ENCODE measurements at places on chromosomes 4 and X.

GRCh38 chrX:134146493-134146892, 90.5 kb upstream of the CCDC160 start:
- H3K4me3 ChIP-seq, result no peak overlapping the region
- peaks cover 6% of the 10 kb centered on the region for H3K27me3 ChIP-seq
- H3K36me3 ChIP-seq, result no peaks in the 10 kb centered on the region
- DNase-seq, result no peak

- no peaks in the 10 kb centered on the region for H3K36me3 ChIP-seq
- H3K27ac ChIP-seq, result peak overlapping the region; percentile 52
- peaks cover 4% of the 10 kb centered on the region for H3K4me1 ChIP-seq
- DNase-seq, result no peak
Measured at GRCh38 chrX:68684291-68684918, 36.9 kb downstream of the STARD8 start.

DNA sequence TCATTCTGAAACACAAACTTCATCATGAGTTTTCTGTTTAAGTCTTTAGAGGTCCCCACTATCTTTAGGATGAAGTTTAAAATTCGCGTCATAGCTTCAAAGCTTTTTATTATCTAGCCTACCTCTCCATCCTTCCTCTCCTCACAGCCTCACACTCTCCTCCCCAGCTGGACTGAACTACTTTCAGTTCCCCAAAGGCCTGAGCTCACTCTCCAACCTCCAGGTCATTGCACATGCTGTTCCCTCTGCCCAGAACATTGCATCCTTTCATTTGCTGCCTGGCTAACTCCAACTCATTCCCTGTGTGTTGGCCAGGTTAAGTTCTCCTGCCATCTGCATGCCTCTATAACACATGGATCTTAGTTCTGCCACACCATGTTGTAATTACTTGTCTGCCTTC, 2.9 kb upstream of the OTUD5 start:
- H3K27me3 ChIP-seq, result no peaks in the 10 kb centered on the region
- H3K36me3 ChIP-seq, result peaks cover 12% of the 10 kb centered on the region
- H3K4me3 ChIP-seq, result no peak overlapping the region
- H3K27ac ChIP-seq, result no peak overlapping the region
- H3K4me1 ChIP-seq, result peaks cover 13% of the 10 kb centered on the region
- no peak for DNase-seq

- peaks cover 8% of the 10 kb centered on the region for H3K36me3 ChIP-seq
- no peaks in the 10 kb centered on the region for H3K27me3 ChIP-seq
- H3K4me3 ChIP-seq, result no peak overlapping the region
- H3K4me1 ChIP-seq, result no peaks in the 10 kb centered on the region
- DNase-seq, result no peak
Measured at GRCh38 chr4:183241322-183241640, 78.8 kb downstream of the CLDN22 start.

DNA sequence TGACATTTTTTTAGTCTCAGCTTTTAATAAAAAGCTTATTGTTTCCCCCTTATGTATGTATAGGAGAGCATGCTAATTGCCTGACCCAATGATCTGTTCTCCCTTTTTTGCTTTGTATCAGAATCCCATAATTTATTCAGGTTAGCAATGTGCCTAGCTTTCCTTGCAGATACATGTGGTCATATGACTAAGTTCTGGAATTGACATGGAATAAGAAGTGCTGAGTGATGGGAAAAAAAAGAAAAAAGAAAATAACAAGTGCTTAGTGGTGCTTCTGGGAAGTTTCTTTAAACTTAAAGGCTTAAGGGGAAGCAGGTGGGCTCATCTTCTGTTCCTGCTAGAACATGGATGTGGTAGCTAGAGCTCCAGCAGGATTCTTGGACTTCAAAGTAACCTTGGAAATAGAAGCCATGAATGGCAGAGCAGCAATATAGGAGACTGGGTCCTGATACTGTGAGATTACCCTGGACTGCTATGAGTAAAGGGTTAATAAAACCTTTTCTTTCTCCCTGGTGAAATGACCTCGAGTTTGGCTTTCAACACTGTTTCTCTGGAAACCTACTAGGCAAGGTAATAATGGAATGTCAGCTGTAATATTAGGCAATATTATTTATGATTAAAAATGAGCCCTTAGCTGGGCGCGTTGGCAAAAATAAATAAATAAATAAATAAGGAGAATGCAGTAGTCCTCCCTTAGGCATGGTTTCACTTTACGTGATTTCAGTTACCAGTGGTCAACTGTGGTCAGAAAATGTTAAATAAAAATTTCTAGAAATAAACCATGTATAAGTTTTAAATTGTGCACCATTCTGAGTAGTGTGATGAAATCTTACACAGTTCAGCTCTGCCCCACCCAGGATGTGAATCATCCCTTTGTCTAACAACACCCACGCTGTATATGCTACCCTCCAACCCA, 16.7 kb upstream of the RBM41 start:
- DNase-seq, result no peak
- H3K27me3 ChIP-seq, result no peaks in the 10 kb centered on the region
- no peaks in the 10 kb centered on the region for H3K36me3 ChIP-seq

GRCh38 chr4:99815597-99816011, 1.0 kb upstream of the DAPP1 start:
- H3K36me3 ChIP-seq, result no peaks in the 10 kb centered on the region
- no peaks in the 10 kb centered on the region for H3K4me1 ChIP-seq
- DNase-seq, result no peak
- H3K27ac ChIP-seq, result no peak overlapping the region

- no peaks in the 10 kb centered on the region for H3K4me1 ChIP-seq
- H3K27ac ChIP-seq, result no peak overlapping the region
- no peak overlapping the region for H3K4me3 ChIP-seq
- no peaks in the 10 kb centered on the region for H3K36me3 ChIP-seq
Measured at GRCh38 chr4:78166622-78167021, 109.5 kb downstream of the FRAS1 start.

DNA sequence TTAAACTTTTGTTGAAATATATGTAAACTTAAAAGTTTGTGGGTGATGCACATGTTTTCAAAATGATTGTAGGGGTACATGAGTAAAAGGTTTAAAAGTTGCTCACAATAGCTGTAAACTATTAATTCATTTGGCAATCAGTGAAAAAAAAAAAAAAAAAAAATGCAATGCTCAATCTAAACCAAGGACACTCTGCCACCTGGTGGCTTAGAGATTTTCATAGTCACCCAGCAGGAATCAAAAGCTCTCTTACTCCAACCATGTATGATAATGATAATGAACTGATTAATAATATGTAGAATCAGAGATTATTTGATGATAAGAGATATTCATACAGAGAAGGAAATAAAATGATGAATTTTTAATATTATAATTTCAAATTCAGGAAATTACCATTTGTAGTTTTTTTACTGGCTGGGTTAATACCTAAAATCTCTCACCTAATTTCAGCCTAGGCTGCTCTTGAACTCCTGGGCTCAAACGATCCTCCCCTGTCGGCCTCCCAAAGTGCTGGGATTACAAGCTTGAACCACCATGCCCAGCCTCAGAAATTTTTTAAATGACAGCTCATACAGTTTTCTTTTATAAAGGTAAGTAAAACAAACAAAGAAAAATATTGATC, 46.9 kb upstream of the SLC25A4 start:
- DNase-seq, result peak; percentile 30
- H3K4me1 ChIP-seq, result no peaks in the 10 kb centered on the region
- no peak overlapping the region for H3K4me3 ChIP-seq
- H3K36me3 ChIP-seq, result no peaks in the 10 kb centered on the region
- no peaks in the 10 kb centered on the region for H3K27me3 ChIP-seq
- no peak overlapping the region for H3K27ac ChIP-seq

- no peak overlapping the region for H3K27ac ChIP-seq
- H3K4me3 ChIP-seq, result no peak overlapping the region
- no peaks in the 10 kb centered on the region for H3K27me3 ChIP-seq
- H3K36me3 ChIP-seq, result peaks cover 9% of the 10 kb centered on the region
- H3K4me1 ChIP-seq, result no peaks in the 10 kb centered on the region
- no peak for DNase-seq
Measured at GRCh38 chr4:186624951-186625350, 69.6 kb upstream of the MTNR1A start.

GRCh38 chrX:66036231-66036630, 3.6 kb downstream of the VSIG4 start:
- no peaks in the 10 kb centered on the region for H3K36me3 ChIP-seq

DNA sequence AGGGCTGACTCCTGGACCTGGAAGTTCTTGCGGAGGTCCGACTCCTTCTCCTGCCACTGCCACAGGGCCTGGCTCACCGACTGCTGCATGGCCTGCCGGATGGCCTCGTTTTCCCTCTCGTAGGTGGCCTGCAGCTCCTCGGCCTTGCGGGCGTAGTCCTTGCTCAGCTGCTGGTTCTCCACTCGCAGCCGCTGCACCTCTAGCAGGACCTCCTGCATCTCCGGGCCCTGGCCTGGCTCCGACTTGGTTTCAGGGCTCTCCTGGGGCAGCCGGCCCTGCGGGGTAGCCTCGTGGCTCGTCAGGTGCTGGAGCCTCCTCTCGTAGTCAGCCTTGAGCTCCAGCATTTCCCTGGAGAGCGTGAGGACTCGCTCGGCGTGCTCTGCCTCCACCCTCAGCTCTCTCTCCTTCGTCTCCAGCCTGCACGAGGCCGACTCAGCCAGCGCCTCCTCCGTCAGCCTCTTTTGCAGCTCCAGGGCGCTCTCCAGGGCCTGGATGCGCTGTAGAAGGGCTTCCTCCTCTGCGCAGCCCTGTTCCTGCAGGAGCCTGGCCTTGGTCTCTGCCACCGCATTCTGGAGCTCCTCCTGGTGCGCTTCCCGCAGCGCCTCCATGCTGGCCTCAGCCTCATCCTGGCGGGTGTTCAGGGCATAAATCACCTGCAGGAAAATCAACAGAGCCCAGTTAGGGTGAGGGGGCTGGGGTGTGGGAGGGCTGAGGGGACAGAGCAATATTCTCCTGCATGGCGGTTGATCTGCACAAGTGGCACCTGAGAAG, 72.2 kb downstream of the FAM184B start:
- H3K36me3 ChIP-seq, result peaks cover 10% of the 10 kb centered on the region
- no peak overlapping the region for H3K27ac ChIP-seq
- no peak for DNase-seq
- H3K4me1 ChIP-seq, result peaks cover 11% of the 10 kb centered on the region
- H3K4me3 ChIP-seq, result no peak overlapping the region

DNA sequence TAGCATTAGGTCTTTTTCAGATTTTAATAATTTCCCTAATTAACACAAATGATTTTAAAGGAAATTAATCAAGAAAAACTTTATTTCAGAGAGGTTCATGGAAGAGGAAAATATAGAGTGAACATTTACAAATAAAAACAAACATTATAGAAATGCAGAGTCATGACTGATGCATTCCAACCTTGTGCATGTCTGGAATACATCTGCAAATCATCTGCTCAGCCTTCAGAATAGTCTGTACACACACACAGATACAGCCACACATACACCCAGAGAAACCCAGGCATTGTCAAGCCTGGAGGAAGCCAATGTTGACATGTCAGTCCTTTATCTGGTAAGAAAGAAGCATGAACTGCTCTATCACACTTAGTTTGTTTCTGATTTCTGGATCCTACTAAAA, 61.3 kb upstream of the NFKB1 start:
- H3K4me1 ChIP-seq, result no peaks in the 10 kb centered on the region
- no peak overlapping the region for H3K27ac ChIP-seq
- no peaks in the 10 kb centered on the region for H3K36me3 ChIP-seq
- DNase-seq, result no peak

- no peak overlapping the region for H3K27ac ChIP-seq
- no peak overlapping the region for H3K4me3 ChIP-seq
- peaks cover 3% of the 10 kb centered on the region for H3K27me3 ChIP-seq
- no peaks in the 10 kb centered on the region for H3K36me3 ChIP-seq
- no peaks in the 10 kb centered on the region for H3K4me1 ChIP-seq
- DNase-seq, result no peak
Measured at GRCh38 chr4:80235451-80235850, 31.0 kb upstream of the FGF5 start.
